ENCODE measurements at places on chromosomes 2 and 18. TPM values are rescaled to one million over a fixed set of nuclear protein-coding genes. Genes with fewer than 3 reads are reported as not detected.

- DNase-seq: no peak
These were observed 109.1 kb upstream of the CYP1B1 start for GRCh38 chr2:38185012-38185491.

GRCh38 chr2:147657086-147658000 lies 187.5 kb upstream of the ACVR2A start:
- DNase-seq: no peak

GRCh38 chr2:164430166-164430783 lies 191.0 kb downstream of the GRB14 start:
- peak; percentile 12 for DNase-seq

DNA sequence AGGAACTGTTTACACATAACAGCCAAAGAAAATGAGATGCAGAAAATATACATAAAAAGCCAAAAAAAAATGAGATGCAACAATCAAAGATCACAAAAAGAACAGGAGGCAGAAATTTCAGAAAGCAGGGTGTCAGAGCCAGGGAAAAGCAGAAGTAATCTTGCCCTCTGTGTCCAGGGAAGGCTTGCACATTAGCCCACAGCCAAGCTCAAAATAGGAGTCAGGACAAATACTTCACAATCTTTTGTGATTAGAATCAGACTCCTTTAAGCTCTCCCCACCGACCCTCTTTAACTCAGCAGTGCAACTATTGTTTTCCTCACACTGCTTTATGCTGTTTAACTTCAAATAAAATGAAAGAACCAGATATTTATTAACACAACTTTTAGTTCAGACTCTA lies 34.6 kb downstream of the IAH1 start:
- DNase-seq: no peak

GRCh38 chr2:171317492-171318125 lies 116.2 kb downstream of the METTL8 start:
- no peak for DNase-seq

DNA sequence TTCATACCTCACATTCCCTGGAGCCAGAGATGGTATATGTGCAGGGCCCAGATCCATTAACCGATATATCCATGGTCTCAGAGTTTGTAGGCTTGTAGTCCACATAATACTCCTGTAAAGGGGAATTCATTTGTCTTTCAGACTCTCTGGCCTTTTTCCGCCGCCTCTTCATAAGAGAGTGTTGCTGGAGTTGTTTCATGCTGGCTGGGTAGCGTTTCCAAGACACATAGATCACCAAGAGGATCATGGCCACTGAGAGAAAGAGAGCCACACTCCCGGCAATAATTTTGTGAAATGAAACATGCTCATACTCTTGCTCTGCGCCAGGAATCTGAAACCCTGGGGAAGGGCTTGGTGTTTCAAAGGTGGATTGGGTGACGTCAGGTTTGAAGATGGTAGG lies 3.9 kb downstream of the LRRTM4 start:
- no peak for DNase-seq

GRCh38 chr2:96692094-96692971 lies 47.5 kb downstream of the LMAN2L start:
- no peak for DNase-seq

STPG4 gene
- under 0.01 TPM for total RNA-seq

SIX3 gene
- not detected for total RNA-seq

GRCh38 chr2:97991081-97991856 lies 4.5 kb downstream of the TMEM131 start:
- DNase-seq: no peak

DNA sequence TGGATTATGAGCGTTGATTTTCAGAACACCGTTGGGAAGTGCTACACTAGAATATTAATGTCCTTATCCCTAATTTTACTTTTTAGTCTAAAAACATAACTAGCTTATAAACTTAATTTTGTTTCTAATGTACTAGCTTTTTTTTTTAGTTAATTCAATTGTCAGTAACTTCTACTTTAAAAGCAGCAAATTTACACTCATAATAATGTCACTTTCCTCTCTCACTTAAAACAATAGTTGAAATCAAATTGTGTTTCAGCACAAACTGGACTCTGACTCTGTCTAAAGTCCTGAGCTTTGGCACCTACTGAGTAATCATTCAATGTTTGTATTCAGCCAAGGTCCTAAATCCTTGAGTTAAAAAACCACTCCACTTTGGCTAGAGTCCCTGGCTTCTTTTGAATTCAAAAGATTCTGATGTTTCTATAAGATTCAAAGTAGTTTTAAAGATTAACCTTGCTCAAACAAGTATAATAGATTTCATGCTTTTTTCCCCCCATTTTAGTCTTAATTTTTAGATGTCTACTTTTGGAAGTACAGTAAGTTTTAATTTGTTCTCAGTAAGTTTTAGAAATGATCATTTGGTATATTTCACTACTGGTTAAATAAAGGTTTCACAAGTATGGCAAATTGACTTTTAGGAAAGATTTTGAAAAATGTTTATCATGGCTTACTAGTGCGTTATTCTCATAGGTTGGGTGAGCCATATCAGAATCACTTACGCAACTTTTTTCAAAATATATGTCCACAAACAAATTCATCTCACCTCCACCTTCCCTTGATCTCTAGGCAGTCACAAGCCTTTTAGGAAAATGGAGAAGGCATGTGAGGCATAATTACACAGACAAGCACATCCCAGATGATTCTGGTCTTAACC lies 23.4 kb downstream of the CCNYL1 start:
- no peak for DNase-seq

OSGEPL1 gene
- total RNA-seq: 5.3 TPM

DNA sequence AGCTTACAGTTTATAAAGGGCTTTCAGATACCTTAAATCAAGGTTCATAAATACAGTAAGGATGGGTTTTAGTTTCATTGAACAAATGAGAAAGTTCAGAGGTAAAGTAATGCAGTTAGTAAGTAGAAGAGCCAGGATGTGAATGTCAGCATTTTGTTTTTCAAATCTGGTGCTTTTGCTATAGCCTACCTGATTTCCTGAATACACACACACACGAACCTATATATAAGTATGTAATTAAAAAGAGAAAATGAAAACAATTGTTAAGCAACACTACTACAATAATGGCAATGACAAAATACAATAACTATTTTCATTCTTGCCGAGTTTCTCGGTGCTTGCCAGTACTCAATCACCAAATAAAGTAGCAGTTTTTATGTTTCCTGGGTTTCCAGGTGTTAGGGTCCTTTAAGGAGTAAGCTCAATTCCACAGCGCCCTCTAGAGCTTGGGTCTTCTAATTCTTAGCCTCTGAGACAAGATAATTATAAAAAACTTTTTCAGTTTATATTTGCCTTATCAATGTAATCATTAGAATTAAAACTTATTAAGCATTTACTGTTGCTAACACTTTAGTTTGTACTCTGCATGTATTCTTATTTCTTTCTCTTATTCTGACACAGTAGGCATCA lies 512.9 kb upstream of the ACVR2A start:
- DNase-seq: no peak

DNA sequence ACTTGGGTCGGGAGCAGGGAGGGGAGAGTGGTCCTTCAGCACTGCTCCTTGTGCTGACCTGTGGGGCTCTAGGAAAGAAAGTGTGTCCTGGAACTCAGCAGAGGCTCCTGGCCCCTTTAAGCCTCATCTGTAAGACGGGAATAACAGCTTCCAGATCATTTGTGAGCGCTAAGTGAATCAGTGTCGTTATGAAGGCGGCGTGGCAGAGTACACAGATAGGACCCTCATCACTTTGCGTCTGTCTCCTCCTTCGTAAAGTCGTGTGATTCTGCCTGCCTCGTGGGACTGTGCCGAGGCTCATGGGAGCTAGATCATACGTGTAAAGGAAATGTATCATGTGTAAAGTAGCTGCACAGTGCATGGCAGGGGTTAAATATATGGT lies 18.6 kb downstream of the COLEC11 start:
- no peak for DNase-seq

DNA sequence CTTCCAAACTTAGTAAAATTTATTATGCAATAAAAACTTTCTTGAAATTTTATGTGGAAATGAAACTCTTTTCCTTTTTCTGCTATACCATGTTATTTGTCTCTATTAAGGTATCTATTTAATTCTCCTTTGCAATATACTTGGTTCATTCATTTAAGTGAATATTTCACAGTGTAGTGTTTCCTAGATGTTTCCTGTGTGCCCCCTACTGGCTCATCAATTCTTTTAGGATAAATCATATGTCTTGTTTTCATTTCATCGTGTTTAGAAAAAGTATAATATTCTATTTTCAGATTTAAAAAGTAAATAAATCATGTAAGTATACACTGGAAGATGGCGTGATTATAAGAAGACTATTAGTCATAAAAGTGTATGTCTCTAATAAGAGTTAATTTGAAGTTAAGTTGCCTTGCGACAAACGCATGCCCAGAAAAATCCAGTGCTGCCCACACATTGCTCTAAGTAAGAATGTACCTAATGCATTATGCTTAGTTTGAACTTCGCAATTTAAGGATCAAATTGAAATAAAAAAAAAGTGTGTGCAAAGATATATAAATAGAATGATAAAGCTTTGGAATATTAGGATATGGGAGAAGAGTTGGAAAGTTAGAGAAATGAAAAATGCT lies 525.4 kb downstream of the KCNJ3 start:
- DNase-seq: peak; percentile 0

GRCh38 chr2:238999291-238999741 lies 151.4 kb downstream of the TWIST2 start:
- DNase-seq: no peak

DNA sequence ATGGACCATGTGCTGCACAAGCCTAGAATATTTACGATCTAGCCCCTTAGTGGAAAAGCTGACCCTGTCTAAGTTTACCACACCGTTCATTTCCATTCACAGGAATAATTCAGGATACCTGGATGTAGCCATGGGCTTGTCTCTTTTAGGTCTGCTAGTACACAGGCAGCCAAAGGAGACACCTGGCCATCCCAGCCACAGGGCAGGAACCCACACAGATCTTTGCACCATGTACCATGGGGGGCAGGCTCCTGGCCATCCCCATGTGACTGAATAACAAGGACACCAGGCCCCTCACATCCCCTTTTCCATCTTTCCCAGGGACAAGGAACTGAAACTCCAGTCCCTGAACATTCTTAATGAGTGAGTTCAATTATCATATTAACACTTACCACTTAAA lies 467.3 kb upstream of the MYT1L start:
- no peak for DNase-seq

LPIN1 gene
- 14.7 TPM for total RNA-seq

DNA sequence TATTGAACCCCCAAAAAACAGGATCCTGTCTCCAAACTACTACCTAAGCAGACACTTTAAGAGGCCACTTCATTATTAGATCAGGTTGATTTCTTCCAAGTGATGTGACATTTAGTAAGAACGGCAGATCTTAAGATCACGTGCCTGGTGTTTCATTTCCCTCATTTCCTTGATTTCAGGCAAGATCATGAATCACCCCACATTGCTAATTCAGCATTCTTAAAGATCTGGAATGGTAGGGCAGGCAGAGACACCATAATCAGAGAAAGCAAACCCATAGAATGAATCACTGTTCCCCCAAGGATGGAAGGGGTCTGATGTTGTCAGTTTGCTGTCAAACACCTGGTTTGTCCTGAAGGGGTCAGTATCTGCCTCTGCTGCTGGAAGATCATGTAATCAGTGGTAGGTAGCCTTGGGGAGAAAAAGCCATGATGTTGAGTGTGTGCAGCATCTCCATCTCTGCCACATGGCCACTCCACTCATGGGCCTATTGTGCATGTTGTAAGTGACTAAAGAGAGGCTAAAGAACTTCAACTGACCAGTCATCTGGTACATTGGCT lies 133.9 kb downstream of the ARHGAP15 start:
- no peak for DNase-seq

DNA sequence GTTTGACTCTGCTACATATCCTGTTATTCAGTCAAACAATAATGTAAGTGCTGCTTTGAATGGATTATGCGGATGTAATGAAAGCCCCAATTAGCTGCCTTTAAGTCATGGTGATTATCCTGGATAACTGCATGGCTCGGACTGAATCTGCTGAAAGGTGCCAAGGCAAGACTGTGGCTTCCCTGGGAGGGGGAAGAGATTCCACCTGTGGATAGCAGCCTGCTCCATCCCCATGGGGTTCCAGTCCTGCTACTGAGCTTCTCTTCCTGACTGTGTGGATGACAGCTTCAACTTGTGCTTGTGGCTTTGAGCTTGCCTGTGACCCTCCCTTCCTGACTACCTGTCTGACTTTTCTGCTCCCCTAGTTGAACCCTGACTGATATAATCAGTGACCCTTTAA lies 540.0 kb upstream of the GYPC start:
- DNase-seq: no peak

- no peak for DNase-seq
These were observed 239.8 kb downstream of the METTL4 start for GRCh38 chr18:2331491-2331890.

C2orf49 gene
- total RNA-seq: 10.6 TPM

CD207 gene
- total RNA-seq: under 0.01 TPM

GRCh38 chr2:128313091-128313836 lies 5.4 kb downstream of the HS6ST1 start:
- no peak for DNase-seq

DNA sequence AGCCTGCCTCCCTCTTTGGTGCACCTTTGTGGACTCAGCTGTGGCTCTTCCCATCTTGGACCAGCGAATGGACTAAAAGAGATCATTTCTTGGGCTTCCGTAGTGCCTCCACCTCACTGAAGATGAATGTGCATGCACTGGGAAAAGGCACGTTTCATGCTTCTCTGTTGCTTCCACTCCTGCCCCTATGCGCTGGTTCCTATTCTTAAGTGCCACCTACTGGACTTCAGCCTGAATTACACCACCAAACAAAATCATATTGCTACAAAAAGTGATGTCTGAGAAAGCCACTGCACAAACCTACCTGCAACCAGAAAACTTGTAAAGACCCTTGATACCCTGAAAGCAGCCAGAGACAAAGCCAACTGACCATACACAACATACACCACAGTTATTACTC lies 695.6 kb downstream of the TSN start:
- DNase-seq: peak; percentile 23

DNA sequence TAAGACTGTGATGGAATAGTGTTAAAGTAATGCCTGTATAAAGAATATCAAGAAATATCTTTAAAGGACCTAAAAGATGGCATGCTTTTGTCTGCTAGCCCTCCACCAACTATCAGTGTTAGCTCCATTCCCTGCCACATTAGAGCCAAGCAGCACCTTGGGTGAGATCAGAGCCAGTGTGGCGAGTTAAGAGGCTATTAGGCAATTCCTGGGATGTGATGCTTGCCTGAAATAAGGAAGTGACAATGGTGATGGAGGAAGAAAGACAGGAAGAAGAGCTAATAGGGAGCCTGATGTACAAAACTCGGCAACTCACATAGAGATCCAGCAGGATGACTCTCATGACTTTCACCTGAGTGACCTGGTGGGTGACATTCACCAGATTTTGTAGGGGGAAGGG lies 143.5 kb downstream of the ZEB2 start:
- DNase-seq: no peak

KATNAL2 gene
- 0.25 TPM for total RNA-seq

All from dermis microvascular lymphatic vessel endothelial cell (primary cell).